Nucleus accumbens (tissue), 56 donors: ENCODE measurements at places on chromosomes 5 and 9.

DNA sequence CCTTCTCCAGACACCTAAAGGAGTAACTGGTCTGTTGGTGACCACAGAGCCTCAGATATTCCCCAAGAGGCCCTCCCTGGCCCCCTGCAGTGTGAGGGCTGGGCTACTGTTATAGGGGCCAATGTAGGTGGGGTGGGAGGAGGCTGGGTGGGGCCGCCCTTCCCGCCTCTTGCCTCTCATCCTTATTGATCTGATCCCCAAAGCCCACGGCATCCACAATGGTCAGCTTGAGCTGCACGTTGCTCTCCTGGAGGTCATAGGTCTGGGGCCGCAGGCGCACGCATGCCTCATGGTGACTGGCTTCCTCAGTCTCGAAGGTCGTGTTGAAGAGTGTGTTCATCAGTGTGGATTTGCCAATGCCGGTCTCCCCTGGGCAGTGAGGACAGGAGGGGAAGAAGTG is 13.0 kb downstream of the SEPTIN8 start:
- DNase-seq = no peak

- no peak for DNase-seq
These were observed 7.3 kb upstream of the TCF7 start for GRCh38 chr5:134106991-134107701.

GRCh38 chr5:73306741-73307275 is 133.8 kb downstream of the TMEM174 start:
- no peak for DNase-seq

GRCh38 chr5:34923694-34924461 is 5.5 kb upstream of the DNAJC21 start:
- DNase-seq = no peak

DNA sequence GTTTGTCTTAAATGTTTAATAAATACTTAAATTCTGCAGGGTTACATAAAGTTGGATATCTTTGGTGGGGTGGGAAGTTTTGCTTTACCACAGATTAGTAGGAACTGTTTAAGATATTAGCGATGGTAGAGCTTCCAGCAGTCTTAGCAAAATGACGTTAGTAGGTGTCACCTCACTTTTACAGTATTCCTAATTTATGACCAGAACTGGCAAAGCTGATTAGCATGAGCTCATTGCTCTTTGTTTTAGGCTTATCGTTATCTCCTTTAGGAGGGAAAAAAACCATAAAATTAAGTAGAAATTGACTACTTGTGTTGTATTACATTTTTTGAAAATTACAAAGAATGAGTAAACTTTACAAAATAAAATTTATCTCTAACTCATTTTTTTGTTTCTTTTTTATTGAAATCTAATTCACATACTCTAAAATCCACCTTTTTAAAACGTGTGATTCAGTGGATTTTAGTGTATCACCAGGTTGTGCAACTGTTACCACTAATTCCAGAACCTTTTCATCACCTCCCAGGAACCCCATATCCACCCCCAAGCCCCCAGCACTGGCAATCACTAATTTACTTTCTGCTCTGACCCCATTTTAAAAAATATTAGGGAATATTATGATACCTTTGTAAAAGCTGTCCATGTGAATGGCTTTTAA is 129.5 kb downstream of the TRIO start:
- DNase-seq = no peak

- DNase-seq = no peak
These were observed 324.3 kb upstream of the RORB start for GRCh38 chr9:74172874-74173273.

GRCh38 chr9:117491491-117491890 is 76.6 kb upstream of the ASTN2 start:
- DNase-seq = no peak

DNA sequence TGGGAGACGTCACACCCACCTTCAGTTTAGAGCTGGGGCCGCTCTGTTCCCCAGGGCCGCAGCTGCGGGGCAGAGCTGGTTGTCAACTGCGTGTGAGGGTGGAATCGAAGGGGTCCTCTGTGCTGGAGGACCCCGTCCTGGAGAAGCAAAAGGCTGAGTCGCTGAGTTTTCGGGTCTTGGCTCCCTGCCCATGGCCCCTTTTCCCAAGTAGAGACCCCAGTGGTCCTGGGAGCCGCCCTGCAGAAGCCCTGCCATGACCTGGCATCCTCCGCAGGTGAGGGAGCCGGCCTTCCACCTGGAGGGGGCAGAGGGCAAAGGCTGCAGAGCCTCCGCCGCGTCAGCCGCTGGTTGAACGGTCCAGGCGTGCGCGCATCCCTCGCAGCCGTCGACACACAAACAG is 90.4 kb upstream of the COL5A1 start:
- DNase-seq = no peak

GRCh38 chr9:38363589-38363925 is 28.9 kb upstream of the ALDH1B1 start:
- DNase-seq = no peak

DNA sequence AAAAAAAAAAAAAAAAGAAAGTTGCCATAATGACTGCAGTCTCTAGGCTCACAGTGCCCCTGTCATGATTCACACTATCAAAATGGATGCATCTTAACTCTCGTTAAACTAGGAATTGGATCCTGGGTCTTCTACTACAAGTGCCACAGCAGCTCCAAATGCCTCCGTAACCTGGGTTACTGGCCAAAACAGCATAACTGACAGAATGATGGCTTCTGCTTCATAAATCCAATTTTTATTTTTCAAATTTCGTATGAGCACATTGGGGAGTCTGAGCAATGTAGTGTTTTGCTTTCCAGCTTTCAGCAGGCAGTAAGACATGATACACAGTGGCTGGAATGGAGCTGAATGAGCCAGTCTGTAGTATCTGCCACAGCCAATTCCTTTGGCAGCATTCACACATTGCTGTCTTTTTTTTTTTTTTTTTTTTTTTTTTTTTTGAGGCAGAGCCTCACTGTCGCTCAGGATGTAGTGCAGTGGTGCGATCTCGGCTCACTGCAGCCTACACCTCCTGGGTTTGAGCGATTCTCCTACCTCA is 36.0 kb upstream of the NPM1 start:
- no peak for DNase-seq

DNA sequence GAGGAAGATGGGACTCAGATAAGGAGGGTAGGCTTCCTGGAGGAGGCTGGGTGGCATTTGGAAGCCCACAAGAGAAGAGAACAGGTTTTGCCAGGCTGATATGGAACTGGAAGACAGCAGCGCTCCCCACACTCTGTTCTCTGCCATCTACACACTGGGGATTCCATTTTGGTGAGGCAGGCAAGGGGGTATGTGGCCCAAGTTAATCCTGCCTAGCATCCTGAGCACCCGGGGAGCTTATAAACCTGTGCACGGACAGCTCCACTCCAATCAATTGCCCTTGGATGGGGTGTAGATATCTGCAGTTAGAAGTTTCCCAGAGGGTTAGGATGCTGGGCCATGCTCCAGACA is 158.8 kb downstream of the MACROH2A1 start:
- DNase-seq = no peak

DNA sequence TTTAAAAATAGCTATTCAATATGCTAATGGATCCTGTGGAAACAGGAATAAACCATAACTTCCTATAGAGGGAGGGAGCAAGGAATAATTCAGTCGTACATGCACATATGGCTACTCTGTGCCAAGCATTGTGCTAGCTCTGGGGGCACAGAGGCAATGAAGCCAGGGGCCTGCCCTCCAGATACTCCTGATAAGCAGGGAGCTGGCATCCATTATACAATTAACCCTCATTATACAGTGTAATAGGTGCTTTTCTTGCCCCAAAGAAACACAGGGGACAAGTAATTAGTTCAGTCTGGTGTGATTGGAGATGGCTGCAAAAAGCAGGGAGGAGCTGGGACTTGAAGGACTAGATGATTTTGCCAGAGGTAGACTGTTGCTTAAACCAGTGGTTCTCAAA is 200.4 kb downstream of the SREK1 start:
- no peak for DNase-seq

DNA sequence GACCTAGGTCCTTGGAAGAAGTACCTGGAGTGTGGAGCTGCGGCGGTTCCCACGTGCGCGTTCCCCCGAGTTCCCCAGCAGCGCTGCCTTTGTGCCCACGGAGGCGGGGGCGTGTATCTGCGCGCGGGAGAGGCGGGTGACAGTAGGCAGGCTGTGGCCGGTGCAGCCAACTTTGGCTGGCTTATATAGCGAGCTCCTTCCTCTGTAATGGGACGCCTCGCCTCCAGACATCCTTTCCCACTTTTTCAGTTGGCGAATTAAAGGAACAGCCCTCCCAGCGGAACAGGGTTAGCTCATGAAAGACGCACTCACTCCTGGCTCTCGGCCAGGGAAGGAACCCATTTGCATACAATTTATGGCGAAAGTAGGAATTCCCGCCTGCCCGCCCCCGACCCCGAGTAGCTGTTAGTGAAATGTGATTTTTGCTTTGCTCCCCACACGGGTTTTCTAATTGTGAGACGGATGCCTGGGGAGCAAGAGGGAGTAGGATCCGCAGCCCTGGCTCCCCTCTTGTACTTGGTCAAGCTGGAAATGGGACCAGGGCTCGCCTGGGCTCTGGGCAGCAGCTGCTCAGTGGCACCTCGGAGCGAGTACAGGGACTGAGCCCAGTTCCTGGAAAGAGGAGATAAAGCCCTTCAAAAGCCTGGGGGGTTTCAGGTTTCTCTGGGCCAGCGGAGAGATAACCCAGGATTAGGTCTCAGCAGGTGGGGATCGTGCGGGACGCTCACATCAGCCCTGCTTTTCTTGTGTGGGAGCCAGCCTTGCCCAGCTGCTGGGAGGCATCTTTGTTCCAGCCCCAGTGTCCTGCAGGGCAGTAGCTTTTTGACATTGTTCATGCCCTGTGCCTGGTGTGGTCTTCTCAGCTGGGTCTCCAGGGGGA is at the start of gene TNC:
Gene TNC, minus strand, starts transcription at position 159 of the 880 bp plus-strand sequence. CDS start 27,139 bp downstream, outside the sequence.
- peak; percentile 53 for DNase-seq

DNA sequence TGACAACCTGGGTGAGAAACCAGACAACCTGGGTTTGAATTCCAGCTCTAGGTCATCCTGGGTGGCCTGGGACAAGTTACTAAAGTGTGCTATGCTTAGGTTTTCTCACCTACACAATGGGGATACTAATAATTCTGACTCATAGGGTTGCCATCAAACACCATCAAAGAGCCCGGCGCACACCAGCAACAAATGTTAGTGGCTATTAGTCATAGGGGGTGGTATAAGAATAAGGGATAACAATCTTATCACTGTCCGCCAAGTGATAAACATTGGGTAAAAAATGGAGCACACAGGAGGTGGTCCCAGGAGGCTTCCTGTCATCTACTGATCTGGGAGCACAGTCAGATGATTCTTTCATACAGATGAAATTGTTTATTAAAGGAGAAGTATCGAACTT is 61.4 kb upstream of the AFAP1L1 start:
- DNase-seq = no peak

GRCh38 chr9:128845186-128845931 is 15.8 kb upstream of the SPOUT1 start:
- DNase-seq = no peak

- no peak for DNase-seq
These were observed 311.0 kb downstream of the SLIT3 start for GRCh38 chr5:168989731-168990505.

DNA sequence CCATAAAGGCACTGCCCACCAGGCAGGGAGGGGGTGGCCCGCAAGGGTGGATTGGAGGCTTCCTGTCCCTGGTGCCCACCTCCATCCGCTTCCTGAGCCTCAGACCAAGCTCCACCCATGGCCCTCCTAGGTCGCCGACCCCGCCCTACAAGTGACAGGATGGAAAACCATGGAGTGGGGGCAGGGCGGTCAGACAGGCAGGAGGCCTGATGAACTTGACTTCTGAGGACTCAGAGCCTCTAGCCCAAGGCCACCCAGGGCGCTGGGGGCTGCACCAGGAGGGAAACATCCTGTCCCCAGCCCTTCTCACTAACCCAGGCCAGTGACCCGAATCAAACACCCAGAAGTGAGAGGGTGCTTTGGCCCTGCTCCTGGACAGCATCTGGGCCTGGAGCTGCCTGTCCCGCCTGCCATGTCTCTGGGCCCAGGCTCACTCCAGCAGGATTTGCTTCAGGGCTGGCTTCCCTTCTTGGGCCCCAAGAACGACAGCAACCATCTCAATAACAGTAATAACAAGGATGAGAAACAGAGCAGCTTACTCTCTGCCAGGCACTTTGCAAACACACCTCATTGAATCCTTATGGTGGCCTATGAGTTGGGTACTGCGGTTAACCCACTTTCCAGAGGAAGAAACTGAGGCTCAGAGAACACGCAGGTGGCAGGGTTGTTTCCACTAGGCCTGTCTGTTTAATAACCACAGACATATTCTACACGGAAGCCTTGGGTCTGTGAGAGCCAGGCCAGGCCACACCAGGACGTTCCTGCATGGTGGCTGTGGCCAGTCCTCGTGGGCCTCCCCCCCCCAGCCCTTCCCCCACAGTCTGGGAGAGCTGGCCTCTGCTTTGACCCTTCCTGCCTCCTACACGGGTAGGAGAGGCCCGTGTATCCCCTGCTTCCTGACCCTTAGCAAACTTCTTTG is 4.4 kb upstream of the ST6GALNAC6 start:
- no peak for DNase-seq

DNA sequence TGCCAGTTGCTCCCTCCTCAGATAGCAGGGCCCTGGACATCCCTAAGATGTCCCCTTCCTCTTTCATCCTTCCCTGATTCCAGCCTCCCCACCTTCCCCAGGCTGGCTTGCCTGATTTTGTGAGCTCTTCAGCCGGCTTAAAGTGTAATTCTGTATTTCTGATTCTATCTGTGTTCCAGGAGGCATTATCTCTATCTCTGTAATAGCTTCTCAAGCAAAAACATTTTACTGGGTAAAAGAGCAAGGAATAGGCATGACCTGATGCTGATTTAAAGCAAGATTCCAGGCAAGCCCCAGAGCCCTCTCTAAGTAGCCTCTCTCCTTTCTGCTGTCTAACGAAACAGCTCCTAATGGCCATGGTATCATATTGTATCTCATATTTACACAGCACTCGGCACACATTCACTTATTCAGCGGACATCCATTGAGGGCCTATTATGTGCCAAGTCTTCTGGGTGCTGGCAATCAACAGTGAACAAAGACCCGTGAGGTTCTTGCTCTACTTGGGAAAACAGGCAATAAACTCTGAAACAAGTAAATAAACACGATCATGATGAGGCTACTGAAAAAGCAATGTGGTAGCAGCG is 100.9 kb upstream of the MSX2 start:
- no peak for DNase-seq

DNA sequence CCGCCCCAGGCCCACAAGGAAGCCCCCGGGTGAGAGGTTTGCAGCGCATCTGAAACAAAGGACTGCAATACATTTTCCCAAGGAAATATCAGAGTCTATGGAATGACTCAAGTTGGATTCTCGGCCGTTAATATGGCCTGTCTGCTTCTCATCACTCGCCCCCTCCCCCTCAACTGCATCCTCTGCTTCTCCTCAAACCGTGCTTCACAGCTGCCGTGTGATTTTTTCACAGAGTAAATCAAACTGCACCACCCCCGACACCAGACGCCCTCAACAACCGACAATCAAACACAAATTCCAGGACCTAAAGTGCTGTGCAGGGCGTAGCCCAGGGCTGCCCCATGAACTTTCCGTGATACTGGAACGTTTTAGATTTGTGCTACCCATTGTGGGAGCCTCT is 176.9 kb downstream of the ROR2 start:
- DNase-seq = no peak

- no peak for DNase-seq
These were observed 57.0 kb downstream of the FOCAD start for GRCh38 chr9:20740929-20741582.

GRCh38 chr5:132445640-132445923 is 45.0 kb downstream of the IRF1 start:
- DNase-seq = no peak

- DNase-seq = no peak
These were observed 63.1 kb downstream of the GTF3C4 start for GRCh38 chr9:132733260-132733815.
